ENCODE measurements at places on chromosomes 7 and 10.

- no peak for DNase-seq
Measured at GRCh38 chr7:923108-924041, 31.1 kb downstream of the ADAP1 start.

DNA sequence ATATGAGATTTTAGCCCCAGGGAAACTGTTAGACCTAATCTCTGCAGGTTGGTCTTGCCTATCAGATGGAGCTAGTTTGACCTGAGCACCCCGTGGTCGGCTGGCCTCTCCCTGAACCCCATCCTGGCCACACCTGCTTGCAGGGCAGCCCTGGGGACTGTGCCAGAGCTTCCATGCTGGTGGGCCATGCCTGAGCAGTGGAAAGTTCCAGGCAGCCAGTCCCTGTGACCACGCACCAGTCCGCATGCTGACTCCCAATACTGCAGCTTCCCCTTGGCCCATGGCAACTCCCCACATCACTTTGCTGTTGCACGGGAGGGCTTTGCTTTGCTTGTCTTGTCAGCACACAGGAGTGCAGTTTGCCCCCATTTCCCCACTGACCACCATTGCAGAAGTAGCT, 427.8 kb upstream of the SEMA3D start:
- DNase-seq = no peak

GRCh38 chr10:22552888-22553378, 161.4 kb downstream of the PIP4K2A start:
- DNase-seq = no peak

DNA sequence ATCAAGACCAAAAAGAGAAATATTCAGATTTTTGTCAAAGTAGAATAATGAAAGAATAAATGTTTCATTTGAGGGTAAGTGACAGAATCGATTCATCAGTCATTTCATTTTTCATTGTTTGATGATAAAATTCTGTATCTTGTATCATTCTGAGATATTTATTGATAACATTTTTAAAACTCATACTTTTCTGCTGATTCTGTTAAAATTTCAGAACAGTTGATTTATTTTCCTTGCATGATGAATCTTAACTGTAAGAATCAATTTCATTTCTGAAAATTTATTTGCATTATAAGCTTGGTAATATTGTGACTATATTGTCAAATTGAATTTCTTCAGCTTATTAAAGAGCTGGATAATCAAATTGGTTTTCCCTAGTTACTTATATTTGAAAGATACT, 13.9 kb downstream of the PHYHIPL start:
- DNase-seq = no peak

DNA sequence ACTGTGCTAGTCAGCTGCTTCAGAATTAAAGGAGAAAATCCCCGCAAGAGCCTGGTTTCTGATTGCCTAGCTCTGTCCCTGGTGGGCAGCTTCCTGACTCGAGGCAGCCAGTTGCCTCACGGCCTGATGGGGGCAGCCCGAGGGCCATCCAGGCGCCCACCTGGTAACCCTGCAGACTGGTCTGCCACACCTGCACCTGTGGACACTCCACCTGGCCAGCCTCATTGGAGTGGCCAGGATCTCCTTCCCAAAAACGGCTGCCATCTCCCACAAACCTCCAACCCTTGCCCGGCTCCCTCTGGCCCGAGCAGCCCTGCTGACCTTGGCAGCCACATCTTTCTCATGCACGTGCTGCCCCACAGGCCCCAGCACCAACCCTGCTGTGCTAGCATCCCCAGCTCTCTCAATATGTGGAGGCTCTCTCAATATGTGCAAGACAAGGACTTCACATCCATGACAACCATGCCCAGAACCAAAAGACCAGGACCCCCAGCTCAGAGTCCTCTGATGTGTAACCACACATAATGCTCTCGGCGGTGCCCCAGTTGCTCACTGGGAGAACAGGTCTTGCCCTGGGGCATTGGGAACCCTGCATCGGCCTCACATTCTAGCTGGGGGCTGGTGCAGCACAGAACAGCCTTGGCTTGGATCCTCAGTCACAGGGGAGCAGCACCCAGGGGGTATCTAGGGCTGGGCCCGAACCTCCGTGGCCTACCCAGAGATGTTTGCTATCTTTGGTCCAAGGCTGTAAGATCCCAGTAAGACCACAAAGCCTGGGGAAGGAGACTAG, 14.6 kb downstream of the DRGX start:
- DNase-seq = no peak

GRCh38 chr7:133512560-133512959, 259.7 kb downstream of the EXOC4 start:
- peak; percentile 86 for DNase-seq

GRCh38 chr10:109866168-109866994, 56.9 kb downstream of the XPNPEP1 start:
- no peak for DNase-seq

DNA sequence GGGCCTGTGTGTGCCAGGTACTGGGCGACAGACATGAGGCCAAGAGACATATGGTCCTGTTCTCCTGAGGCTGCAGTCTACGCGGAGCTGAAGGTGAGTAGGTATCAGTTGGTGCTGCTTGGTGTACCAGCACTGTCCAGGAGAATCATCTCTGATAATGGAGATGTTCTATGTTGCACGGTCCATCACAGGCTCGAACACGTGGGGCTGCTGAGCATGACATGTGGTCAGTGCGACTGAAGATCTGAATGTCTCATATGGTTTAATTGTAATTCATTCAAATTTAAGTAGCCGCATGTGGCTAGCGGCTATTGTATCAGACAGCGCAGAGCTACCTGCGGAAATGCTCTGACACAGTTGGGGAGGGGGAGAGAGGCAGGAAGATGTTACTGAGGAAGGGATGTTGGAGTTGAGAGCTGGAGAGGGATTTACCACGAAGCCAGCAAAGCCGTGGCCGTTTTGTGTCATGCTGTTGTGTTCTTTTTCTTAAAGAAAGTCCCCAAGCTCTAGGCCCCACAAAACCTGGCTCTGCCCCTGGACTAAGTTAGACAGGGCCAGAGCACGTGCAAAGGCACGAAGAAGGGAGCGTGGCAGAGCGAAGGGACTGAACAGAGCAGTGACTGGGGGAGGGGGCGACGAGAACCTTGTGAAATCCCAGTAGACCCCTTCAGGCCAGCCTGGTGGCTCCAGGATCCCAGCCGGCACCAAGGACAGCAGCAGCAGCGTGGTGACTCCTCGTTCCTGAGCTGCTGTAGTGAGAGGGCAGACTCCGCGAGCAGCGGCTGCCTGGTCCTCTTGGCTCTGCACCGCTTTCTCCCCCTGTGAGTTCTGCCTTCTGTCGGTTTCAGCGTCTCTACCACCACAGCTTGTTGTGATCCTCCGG, 20.0 kb downstream of the SMKR1 start:
- DNase-seq = peak; percentile 9

All from mammary epithelial cell (primary cell).